Progenitor cell of endocrine pancreas (in vitro differentiated cells): ENCODE measurements at places on chromosomes 12 and 14. TPM values are rescaled to one million over a fixed set of nuclear protein-coding genes. Genes with fewer than 3 reads are reported as not detected.

P2RX4 gene
- 23.9 and 28.3 TPM in 2 replicates for total RNA-seq

DNA sequence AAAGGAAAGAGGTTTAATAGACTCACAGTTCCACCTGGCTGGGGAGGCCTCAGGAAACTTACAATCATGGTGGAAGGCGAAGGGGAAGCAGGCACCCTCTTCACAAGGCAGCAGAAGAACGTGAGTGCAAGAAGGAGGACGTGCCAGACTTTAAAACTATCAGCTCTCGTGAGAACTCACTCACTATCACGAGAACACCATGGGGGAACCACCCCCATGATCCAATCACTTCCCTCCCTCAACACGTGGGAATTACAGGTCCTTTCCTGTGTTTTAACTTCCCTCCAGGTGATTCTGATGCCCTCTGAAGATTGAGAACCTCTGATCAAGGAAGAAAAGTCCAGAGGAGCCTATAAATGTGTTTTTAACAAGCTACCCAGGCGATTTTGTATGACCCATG, 358.7 kb downstream of the MED13L start:
- no peak for DNase-seq

- DNase-seq: no peak
Measured at GRCh38 chr12:121108492-121108891, 24.2 kb upstream of the P2RX7 start.

- no peak for DNase-seq
Measured at GRCh38 chr14:72588521-72588920, 305.4 kb downstream of the DPF3 start.

DNA sequence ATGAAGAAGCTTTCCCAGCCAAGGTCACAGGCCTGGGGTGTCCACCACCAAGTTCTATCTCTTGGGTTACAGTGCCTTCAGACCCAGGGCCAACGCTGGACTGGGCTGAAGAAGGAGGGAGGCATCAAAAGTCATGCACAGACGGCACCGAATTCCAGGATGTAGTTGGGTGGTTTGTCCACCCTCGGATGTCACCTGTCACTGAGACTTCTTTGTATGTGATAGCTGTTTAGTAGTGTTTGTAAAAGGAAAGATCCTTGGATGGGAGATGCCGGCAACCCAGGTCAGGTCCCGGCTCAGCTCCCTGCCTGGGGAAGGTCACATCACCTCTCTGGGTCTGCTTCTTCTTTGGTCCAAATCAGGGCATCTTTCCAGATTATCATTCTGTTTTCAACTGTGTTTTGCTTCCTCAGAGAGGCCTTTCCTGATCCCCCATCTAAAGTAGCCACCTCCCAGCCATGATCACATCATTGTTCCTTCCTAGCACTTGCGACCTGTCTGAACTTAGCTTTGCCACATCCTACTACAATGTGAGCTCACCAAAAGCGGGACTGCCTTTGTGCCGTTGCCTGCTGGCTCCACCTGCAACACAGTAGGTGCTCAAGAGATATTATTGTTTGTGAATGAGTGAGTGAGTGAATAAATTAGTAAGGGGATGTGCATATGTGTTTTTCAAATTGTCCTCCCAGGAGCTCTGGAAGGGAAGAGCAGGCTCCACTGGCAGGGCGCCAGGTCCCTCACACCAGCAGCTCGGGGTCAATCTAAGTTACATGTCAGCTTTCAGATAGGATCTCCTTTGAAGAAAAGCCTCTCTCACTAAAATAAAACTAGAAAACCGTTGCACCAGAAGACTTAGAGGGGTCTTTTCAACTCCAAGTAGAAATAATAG, 2.1 kb downstream of the TSPAN11 start:
- DNase-seq: no peak

- DNase-seq: no peak
Measured at GRCh38 chr12:117044790-117045159, 54.4 kb downstream of the TESC start.

DNA sequence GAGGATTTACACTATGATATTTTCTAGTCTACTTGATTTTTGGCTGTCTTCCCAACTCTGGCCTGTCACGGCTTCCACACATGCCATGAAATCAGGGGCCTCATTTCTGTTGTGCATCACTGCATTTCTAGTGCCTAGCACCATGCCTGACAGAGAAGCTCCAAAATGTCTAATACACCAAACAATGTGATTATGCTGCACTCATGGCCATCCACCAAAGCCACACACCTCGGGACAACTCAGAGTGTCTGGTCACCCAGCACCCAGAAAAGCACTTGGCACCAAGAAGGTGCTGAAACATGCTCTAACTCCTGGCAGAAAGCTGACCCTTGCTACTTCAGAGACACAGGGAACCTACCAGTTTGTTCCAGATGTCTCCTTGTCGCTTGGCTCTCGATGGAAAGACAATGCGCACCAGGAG, 11.3 kb downstream of the GCN1 start:
- no peak for DNase-seq

- no peak for DNase-seq
Measured at GRCh38 chr14:71139294-71139946, 232.2 kb downstream of the PCNX1 start.

FZD10 gene
- 0.24 and 0.73 TPM in 2 replicates for total RNA-seq

DNA sequence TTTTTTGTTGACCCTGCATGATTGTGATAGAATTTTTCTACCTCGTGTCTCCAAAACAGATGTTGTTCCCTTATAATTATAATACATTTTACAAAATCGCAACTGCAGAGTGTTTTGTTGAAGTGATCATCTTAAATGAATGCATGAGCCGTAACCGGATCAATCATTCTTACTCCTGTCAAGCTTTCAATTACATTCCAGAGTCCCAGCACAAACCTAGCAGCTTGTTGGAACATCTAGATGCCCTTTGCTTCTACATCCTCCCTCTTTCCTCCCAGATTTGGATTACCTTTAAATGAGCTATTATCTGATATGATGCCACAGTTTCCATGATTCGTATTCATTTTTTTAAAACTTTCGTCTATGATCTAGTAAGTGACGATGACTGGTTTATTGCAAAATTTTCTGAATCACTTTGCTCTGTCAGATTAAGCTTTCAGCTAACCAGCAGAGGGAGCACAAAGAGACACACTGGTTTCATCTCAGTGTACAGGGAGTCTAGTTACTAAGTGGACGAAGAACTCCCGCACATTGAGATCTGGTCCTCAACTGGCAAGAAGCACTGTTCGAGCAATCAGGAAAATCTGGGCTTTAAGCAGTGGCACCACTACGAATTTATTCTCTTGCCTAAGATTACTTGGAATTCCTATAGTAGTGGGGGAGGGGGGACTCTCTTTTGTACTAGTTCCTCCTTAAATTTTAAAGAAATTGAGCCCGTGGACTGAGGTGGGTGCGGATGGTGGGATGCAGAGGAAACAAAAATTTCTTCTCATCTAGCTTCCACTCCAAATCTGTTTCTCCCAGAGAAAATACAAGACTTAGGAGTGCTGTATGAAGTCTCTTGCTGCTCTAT, 40.9 kb downstream of the TSHR start:
- DNase-seq: no peak

DNA sequence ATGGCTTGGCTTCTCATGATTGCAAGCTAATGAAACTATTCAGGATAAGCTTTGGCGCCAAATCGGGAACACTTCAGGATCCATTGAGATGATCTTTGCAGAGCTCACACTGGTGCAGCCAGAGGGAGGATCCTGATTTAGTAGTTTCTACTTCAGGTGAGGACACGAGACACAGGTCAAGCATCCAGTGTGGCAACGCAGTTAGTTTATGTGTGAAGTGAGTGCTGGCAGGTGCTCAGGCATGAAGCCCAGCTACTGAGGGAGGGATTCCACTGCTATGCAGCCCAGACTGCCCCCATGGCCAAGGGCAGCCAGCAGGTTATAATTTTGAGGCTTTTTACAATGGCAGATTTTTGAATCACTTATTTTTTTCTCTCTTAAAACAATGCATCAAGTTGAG, 113.5 kb upstream of the PCED1B start:
- no peak for DNase-seq
